Myocyte (in vitro differentiated cells): ENCODE measurements at places on chromosomes 5 and 9.
A peak's percentile ranks its signal among the peaks of the same experiment; 100 is the strongest.

DNA sequence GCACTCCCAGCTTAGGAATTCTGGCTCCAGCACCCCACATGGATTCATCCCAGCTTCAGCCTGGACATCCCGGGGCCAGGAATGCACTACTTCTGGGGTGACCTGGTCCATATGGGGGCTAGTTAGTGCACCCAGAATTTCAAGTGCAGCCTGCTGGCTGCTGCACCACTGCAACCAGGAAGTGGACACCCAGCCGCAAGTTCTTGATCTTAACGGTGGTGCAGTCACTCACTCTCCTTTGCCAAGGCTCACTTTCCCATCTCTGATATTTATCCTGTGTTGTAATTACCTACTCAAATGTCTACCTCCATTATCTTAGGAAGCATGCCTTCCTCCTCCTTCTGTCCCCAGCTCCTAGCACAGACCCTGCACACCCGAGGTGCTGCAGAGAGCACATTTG lies 26.2 kb upstream of the RAB14 start:
- no peak for DNase-seq

- DNase-seq, result no peak
Observed at GRCh38 chr5:6107675-6108539, 270.4 kb downstream of the MED10 start.

DNA sequence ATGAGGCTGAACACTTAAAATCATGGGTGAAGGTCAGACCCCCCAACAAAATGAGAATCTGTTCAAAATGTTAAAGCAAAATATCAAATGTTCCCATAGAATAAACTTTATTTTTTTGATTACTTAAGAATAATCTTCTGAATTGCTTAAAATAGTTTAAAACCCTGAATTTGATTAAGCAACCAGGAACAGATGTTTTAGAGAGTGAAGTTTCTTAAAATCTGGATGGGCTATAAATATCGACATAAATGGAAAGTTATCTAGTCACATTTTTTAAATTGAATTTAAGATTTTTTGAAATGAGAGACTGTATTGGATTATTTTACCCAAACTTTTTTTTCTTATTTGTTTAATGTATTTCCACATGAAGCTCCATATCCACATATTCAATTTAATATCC lies 98.5 kb downstream of the ADAMTS12 start:
- no peak for DNase-seq

- DNase-seq, result peak; percentile 6
Observed at GRCh38 chr5:7397937-7398336, 2.0 kb downstream of the ADCY2 start.
